ENCODE measurements at places on chromosomes 3 and 15.

DNA sequence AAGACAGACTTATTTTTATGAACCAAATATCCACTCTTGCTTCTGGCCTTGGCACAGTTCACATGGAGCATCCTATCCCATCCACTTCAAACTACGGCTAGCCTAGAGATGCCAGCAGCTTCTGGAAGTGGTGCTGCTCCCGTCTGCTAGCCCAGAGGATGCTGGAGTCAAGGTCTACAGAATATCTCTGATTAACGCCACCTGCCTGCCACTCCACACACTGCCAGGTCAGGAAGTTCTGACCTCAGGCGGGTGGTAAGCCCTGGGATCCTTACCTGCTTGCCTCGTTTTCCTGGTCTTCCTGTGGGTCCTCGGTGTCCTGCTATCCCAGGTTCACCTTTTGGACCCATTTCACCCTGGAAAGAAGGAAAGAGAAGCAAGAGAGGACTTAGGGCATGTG, 42.9 kb downstream of the EAF1 start:
- DNase-seq: no peak

DNA sequence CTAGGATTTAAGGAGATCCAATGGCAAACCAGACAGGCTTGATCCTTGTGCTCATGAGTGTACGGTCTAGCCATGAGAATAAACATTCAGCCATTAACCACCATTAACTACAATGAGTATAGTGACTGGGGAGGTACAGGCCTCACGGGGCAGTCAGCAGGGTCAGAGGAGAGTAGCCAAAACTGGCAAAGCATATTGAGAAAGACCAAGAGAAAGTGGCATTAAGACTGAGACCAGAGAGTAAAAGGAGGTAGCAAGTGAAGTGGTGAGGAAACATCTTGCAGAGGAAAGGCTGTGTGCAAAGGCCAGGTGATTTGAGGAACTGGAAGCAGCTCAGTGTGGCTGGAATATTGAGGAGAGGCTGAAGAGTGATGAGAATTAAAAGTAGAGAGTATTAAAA, 407.2 kb upstream of the LMCD1 start:
- DNase-seq: no peak

DNA sequence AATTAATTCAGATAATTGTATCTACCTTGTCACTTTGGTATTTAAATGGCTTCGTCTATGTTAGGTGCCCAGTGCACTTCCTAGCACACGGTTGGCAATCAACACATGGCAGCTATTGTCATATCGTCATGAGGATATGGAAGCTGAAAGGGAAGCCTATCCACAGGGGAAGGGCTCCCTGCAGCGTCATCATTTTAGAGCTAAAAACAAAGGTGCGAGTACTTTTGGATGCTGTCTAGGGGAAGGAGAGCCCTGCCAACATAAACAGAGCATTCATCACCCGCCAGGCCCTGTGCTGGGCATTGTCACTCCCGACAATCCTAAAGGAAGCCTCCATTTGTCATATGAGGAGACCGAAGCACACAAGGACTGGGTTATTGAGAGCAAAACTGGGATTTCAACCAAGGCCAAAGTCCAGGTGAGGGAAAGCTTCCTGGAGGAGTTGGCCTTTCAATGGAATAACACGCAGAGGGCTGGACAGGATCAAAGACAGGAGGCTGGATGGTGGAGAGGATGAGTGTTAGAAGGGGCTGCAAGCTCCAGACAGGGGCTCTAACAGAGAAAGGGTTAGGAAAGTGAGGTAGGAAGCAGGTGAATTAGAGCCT, 8.0 kb upstream of the PARL start:
- DNase-seq: no peak

GRCh38 chr3:13851997-13852637, 27.8 kb downstream of the WNT7A start:
- no peak for DNase-seq

DNA sequence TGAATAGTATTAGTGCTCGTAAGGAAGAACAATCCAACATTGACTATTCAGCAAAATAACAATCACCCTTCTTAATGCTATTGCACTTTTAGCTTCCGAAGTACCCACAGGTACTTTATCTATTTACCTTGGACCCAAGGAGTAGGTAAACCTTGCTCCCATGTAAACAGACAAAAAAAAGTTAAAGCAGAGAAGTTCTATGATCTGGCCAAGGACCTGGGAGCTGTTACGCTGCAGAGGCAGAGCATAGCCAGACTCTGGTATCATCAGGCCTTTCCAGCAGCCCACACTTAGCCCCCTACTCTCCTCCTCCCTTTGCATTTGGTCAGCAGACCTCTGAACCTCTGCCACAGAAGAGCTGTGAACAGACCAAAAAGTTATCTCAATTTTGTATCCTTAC, 130.3 kb upstream of the TPM1 start:
- DNase-seq: no peak

- no peak for DNase-seq
Measured at GRCh38 chr3:39485547-39485946, 18.1 kb downstream of the MOBP start.

DNA sequence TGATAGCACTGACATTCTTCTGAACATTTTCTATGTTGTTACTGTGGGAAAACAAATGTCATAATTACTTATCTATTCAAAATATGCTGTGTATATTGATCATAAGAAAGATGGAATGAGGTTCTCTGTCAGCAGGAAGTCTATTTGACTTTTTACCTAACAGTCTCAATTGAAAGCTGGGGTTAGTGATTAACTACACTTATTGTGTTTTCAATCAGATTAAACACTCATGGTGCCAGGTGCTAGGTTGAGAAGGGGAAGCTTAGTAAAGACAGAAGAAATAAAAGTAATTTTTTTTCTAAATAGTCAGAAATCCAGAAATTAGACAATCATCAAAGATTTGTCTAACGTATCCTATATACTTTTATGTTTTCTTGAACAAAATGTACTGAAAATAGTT, 281.0 kb upstream of the NR2E3 start:
- DNase-seq: no peak

DNA sequence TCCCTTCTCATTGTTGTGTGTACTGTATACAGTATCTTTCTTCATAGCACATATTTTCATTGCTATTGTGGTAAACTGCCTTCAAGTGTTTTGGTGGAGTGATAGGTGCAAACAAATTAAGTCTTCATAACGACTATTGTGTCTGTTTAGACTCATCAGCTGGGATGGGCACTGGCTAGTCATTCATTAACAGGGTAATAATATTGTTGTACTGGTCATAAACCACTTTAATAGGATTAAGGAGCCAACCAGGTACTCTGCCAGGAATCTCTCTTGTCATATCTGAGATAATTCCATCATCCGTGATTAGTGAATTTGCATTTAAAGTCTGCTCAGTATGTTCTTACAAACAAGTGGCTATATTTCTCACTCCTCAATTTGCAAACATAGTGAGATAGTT, 10.2 kb upstream of the TMEM45A start:
- DNase-seq: no peak

DNA sequence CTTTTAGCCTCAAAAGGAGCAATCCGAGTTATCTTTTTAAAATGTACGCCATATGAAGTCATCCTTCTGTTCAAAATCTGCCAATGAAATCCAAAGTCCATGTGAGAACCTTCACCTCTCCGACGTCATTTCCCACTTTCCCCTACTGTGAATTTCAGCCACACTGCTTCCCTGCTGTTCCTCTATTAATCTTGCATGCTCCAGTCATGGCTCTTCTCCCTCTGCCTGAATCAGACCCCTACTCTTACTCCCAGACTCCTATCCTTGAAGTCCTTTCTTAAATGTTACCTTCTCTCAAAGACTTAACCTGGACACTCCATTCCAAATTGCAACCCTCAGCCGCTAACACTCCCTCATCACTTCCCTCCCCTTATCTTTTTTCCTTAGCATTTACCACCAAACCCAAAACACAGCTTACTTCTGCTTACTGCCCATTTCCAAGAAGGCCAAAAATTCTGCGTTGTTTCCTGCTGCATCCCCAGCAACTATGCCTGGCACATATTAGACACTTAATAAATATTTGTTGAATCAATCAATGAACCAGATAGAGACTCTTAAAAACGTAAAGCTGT, 1.2 kb downstream of the NKIRAS1 start:
- no peak for DNase-seq

GRCh38 chr3:159819676-159820075, 169.0 kb upstream of the IL12A start:
- DNase-seq: no peak

- DNase-seq: peak; percentile 10
Measured at GRCh38 chr3:117017135-117017894, 307.7 kb downstream of the TUSC7 start.

GRCh38 chr3:101936419-101937356, 87.4 kb downstream of the NFKBIZ start:
- DNase-seq: peak; percentile 81

GRCh38 chr15:75786575-75786947, 56.7 kb upstream of the UBE2Q2 start:
- no peak for DNase-seq

DNA sequence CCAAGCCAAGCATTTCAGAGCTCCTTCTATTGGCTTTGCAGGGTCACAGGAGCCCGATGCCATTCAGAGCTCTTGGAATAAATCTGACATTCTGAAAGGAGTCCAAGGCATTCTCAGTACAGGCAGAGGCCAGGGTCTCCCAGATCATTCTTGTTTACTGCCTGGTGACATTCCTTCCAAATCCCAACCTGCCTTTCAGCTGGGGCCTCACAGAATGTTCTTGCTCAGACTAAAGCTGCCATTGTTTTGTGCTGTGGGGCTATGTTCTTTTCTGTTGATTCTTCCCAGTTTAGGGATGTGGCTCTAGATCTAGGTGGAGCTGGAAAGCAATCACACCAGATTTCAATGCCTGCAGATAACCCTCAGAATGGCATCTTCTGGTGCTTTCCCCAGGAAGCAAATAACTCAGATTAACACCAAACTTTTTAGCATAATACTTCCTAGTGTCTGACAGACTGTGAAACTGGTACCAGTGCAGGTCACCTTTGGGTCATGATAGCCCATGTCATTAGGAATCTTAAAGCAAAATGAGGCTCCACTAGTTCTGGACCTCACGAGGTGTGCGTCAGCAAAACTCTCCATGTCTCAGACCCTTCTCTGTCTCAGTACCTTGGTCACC, 166.9 kb downstream of the CHST2 start:
- no peak for DNase-seq

DNA sequence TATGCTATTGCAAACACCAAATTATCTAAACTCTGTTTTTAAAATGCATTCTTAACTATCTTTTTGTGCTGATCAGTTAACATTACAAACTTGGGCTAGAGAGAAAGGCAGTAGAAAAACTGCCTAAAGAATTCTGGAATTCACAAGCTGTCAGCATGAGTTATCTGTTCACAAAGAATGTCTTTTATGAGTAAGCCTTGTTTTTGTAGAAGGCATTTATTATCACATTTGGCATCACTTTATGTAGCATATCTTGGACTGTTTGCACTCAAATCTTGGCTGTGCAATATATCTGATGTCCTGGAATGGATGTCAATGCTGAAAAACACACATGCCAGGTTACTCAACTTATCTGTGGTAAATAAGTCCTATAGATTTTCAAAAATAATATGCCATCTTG, 15.5 kb upstream of the BCHE start:
- DNase-seq: no peak

- no peak for DNase-seq
Measured at GRCh38 chr3:73568371-73568862, 56.3 kb downstream of the PDZRN3 start.

GRCh38 chr3:124639406-124640237, 90.6 kb upstream of the UMPS start:
- no peak for DNase-seq

DNA sequence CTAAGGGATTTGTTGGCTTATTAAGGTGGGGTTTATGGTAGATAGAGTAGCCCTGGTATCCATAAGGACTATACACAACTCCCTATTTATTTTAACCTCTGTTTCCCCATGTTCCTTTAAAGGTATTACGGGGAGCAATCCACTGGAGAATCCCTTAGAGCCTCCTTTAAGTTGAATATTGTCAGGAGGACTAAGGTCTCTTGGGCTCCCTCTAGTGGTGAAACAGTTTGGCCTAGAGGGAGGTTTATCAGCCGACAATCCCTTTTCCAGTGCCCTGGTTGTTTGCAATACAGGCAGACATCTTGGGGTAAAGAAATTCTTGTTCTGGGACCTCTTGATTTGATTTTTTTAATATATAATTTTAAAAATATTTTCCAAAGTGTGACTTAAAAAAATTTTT, 12.9 kb downstream of the OPA1 start:
- DNase-seq: peak; percentile 28

DNA sequence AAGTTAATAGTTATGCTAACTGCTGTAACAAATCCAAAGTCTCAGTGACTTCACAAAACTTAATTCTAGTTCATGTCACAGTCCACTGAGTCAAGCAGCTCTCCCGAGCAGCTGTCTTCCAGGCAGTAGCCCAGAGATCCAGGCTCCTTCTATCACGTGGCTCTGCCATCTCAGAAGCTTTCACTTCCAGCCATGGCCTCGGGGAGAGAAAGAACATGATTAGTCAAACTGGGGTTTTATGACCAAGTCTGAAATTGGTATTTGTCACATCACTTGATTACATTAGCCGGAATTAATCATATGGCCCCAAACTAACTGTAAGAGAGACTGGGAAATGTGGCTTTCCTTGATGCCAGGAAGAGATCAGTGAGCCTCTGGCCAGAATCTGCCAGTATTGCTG, 70.2 kb upstream of the DGKG start:
- no peak for DNase-seq

DNA sequence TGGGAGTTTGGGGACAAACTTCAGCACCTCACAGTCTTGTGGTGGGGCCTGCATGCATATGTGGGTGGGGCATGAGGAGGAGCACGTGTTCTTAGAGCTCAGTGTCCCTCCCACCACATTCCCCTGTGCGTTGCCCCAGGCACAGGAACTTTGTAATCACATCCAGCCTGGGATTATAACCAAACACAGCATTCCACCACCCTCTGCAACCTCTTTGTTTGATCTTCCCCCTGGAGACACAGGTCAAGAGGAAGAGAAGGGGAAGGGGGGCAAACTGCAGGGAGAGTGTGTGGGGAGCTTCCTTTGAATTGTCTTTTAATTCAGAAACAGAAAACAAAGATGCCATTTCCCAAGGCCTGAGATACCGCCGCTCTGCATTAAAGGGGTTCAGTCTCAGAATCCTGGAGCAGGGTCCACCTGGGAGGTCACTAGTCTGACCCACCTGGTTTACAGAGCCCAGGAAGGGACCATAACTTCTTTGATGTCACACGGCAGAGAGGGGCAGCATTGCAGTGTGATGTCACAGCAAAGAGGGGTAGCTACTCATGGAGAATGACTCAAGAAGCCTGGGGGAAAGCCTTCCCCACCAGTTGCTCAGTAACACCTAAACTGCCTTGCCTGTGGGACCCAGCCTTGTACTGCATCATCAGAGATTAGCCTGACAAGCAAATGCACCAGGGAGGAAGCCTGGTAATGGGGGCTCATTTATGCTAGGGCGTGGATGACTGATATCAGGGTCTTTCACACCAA, 106.3 kb upstream of the RNU6-1 start:
- no peak for DNase-seq

DNA sequence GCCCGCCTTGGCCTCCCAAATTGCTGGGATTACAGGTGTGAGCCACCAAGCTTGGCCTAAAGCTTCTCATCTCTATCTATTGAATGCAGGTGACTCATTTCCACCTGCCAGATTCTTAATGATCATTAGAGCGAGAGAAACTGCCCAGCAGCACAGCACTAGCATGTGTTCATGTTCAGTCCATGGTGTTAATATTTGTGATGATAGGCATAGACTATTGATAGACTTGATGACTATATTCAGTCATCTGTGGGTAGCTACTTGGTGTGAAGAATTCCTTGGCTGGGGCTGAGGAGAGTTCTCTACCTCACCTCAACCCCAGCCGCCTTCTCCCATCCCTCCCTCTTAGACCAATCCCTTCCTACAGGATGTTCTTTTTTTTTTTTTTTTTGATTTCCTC, 60.0 kb downstream of the ST6GAL1 start:
- DNase-seq: no peak

All from GM10248 (cell line).